ENCODE measurements at places on chromosomes 1 and 21. TPM values are rescaled to one million over a fixed set of nuclear protein-coding genes. Genes with fewer than 3 reads are reported as not detected.

KRTAP19-3 gene
- not detected for polyA plus RNA-seq

CHRM3 gene
- polyA plus RNA-seq, result 7.3 TPM

MIXL1 gene
- 0.40 TPM for polyA plus RNA-seq

DNA sequence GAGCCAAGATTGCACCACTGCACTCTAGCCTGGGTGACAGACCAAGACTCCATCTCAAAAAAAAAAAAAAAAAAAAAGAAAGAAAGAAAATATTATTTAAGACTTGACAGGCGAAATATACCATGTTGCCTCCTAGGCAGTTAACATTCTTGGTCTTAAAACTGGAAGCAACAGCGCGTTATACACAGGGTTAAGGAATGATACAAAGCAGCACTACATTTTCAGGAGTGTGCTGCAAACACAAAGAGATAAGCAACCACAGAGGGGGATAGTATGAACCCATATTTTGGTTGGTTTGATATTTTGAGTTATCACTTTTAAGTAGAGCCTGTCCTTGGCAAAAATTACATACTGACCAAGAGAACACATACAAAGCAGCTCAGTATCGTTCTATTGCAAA is 25.1 kb downstream of the USP24 start:
- no peak for DNase-seq

CYP4A11 gene
- polyA plus RNA-seq, result 44.5 TPM

- DNase-seq, result no peak
These were observed 7.3 kb downstream of the SCNN1D start for GRCh38 chr1:1287288-1288110.

DNA sequence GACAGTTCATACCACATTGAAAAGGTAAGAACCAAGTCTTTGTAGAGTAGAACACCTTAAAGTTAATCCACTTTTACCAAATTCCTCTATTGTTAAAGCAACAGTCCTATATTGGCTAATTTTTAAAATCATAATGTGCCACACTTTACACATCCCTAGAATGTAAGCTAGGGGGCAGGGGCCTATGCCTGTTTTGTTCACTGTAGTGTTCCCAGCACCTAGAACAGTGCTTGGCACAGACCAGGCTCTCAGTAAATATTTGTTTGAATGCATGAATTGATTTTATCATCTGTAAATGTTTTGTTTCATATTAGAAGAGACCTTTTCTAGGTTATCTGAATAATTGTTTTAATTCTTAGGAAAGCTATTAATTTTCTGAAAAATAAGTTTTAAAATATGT is 9.1 kb downstream of the SMAP2 start:
- DNase-seq, result no peak

PSMD4 gene
- polyA plus RNA-seq, result 174 TPM

GRCh38 chr1:28326984-28327383 is 1.9 kb upstream of the MED18 start:
- DNase-seq, result no peak

PTCH2 gene
- 11.6 TPM for polyA plus RNA-seq

Data from left renal pelvis (tissue), 4 donors.